ENCODE measurements at places on chromosomes 5 and 9.

GRCh38 chr9:114387680-114388356 lies at the start of gene AKNA:
AKNA (minus strand) TSS chr9:114387982; CDS start chr9:114381333, 6,649 bp downstream.
- peak within 1 kb of the TSS; percentile 56 for H3K4me3 ChIP-seq
- H3K27me3 ChIP-seq, result no peaks in the 10 kb centered on the region
- no peaks in the 10 kb centered on the region for H3K36me3 ChIP-seq
- peaks cover 86% of the 10 kb centered on the region for H3K4me1 ChIP-seq
- H3K27ac ChIP-seq, result peak within 1 kb of the TSS; percentile 84

DNA sequence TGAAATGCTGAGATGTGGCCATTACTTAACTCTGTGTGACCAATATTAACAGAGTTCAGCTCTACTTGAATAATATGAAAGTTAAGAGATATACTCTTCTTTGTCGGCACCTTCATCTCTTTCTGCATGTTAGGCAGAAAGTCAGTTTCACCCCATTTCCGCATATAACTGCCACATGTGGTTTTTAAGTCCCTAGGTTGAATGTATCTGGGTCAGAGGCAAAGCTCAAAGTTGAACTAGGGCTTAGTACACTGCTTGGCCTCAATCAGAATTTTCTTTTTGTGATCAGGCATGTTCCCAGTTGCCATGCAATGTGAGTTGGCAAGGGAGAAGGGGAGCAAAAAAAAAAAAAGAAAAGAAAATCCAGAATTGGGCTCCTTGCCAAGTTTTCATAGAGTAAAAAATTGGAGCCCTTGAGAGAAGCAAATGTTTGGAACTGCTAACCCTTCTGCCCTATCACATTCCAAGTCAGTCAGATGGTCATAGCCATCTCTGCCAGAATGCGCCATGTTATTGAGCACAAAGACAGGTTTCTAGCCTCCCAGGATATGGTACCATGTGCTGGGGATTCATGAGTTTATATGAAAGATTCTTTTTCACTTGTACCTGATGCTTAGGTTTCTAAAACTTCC lies 251.2 kb upstream of the RORB start:
- H3K4me3 ChIP-seq, result no peak overlapping the region
- no peak overlapping the region for H3K27ac ChIP-seq
- DNase-seq, result no peak
- no peaks in the 10 kb centered on the region for H3K27me3 ChIP-seq

DNA sequence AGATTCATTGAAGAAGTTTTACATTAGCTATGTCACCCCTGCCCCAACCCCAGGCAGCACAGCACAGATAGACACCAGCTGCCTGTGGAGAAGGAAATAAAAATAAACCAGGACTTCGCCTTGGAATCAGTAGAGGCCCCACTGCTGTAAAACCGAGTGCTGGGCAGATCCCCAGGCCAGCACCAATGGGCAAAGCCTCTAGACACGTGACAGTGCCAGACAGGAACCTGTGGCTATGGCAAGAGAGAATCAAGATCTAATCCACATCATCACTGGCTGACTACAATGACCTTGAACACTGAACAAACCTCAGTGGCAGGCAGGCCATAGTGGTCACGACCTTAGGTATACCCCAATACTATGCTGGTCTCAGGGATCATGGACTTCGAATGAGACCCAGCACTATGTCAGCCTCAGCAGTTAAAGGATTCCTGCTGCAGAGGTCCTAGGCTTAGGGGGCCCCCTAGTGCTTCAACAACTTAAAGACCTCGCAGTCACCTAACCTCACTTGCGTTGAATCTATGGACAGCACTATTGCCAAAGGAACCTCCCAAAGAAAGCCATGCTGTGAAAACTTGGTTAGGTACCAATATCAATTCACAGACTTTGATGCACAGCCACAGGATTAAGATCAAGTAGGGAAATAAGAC lies 2118.6 kb upstream of the C9orf72 start:
- no peak for DNase-seq
- H3K27ac ChIP-seq, result no peak overlapping the region
- H3K4me1 ChIP-seq, result no peaks in the 10 kb centered on the region

DNA sequence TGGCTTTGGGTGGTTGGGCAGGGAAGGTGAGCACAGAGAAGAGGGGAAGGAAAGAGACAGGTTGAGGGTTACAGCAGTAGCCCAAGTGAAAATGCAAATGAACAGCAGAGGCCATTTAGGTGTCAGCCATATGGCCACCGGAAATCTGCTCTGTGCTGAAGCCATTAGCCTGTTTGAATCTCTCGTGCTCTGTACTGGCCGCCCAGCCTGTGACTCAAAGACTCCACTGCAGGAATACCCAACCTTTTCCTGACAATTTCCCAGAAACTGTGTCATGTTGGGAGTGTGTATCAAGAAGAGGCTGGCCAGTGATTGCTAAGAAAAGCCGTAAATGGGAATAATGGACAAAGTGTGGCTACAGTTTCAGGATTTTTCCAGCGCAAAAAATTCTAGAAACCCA lies 35.9 kb upstream of the RAI14 start:
- no peak for DNase-seq
- H3K27ac ChIP-seq, result peak overlapping the region; percentile 29
- H3K4me3 ChIP-seq, result no peak overlapping the region
- no peaks in the 10 kb centered on the region for H3K36me3 ChIP-seq
- no peaks in the 10 kb centered on the region for H3K27me3 ChIP-seq

- H3K4me3 ChIP-seq, result no peak overlapping the region
- no peak overlapping the region for H3K27ac ChIP-seq
- no peaks in the 10 kb centered on the region for H3K4me1 ChIP-seq
- no peak for DNase-seq
These were observed 17.9 kb upstream of the POC5 start for GRCh38 chr5:75734913-75735789.

DNA sequence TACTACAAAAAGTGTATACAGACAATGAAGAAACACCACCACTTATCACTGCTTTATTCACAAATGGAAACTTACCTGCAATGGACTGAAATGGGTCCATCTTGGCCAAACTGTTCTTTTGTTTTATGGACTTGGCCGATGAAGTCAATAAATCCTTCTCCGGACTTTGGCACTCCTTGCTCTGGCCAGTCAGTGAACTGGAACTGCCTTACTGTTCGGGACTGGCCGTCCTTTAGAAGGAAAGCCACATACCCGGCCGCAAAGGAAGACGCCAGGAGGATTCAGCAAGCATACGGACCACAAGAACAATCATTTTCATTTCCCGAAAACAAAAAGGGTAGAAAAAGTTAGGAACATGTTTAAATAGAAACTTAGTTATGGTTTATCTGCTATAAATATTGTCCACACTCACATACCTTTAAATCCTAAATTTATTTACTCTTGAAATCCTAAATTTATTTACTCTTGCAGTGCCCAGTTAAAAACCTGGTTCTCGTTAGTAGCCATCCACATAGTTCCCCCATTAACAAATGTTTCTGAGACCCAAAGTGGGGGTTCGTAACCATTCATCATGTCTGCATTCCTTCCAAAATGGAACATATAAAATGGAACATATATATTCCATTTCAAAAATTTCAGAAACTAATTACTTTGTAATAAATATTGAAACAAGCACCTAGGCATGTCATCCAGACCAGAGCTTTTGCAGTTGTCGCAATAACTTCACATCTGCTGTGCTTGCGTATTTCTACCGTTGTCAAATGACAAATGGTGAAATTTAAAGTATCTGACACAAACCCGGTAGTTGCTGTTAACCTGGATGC lies 532.1 kb upstream of the DMAC1 start:
- DNase-seq, result no peak
- H3K4me1 ChIP-seq, result no peaks in the 10 kb centered on the region
- no peaks in the 10 kb centered on the region for H3K36me3 ChIP-seq

DNA sequence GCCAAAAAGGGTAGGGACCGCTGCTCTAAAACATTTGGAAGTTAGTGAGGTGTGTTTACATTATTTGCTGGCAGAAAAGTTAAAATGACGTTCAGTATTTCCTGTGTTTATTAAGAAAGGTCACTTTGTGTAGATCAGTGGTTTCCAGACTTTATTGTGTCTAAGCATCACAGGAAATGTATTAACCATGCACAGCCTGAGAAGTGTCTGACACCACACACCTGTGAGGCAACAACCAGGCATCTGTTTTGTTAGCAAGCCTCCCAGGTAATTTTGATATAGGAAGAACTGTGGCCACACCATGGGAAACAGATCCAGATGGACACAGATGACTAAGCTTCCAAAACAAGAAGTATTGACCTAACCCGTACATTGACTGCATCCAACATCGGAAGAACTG lies 12.0 kb downstream of the TTC1 start:
- H3K27me3 ChIP-seq, result no peaks in the 10 kb centered on the region
- no peak overlapping the region for H3K4me3 ChIP-seq
- no peak for DNase-seq
- peaks cover 15% of the 10 kb centered on the region for H3K4me1 ChIP-seq

- H3K36me3 ChIP-seq, result no peaks in the 10 kb centered on the region
- DNase-seq, result no peak
- H3K27ac ChIP-seq, result peak overlapping the region; percentile 41
- H3K4me1 ChIP-seq, result peaks cover 14% of the 10 kb centered on the region
These were observed 23.3 kb downstream of the SLC1A3 start for GRCh38 chr5:36629729-36630128.

DNA sequence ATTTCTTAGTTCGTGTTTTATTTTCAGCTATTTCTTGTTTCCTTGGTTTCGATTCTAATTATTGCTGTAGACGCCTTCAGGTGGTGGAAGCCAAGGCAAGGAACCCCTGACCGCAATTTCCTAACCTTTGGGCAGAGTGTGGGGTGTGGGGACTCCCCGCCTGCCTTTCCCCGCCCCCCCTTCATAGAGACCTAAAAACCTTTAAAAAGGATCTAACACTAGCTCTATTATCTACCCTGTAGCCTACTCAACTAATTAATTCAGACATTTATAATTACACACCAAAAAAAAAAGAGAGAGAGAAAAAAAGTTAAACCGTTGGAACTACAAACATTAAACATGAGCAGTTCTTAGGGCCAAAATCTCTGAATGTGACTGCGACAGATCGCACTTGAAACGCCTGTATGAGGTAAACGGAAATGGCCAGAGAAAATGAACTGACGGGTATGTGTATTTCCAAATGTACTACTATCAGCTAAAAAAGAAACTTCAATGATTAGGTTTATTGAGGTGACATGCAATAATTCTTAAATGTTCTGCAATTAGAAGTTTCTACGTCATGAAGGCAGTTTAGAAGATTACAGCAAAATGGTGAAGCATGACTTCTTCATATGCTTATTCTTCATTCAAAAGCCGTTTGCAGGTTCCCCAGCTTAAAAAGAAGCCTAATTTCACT lies 19.0 kb upstream of the FER start:
- H3K27me3 ChIP-seq, result no peaks in the 10 kb centered on the region
- peaks cover 29% of the 10 kb centered on the region for H3K4me1 ChIP-seq
- DNase-seq, result no peak
- H3K27ac ChIP-seq, result peak overlapping the region; percentile 96

GRCh38 chr9:86667307-86667706 lies 280.0 kb downstream of the GAS1 start:
- no peak overlapping the region for H3K27ac ChIP-seq
- no peaks in the 10 kb centered on the region for H3K27me3 ChIP-seq
- no peaks in the 10 kb centered on the region for H3K36me3 ChIP-seq
- DNase-seq, result no peak
- H3K4me1 ChIP-seq, result peaks cover 5% of the 10 kb centered on the region

DNA sequence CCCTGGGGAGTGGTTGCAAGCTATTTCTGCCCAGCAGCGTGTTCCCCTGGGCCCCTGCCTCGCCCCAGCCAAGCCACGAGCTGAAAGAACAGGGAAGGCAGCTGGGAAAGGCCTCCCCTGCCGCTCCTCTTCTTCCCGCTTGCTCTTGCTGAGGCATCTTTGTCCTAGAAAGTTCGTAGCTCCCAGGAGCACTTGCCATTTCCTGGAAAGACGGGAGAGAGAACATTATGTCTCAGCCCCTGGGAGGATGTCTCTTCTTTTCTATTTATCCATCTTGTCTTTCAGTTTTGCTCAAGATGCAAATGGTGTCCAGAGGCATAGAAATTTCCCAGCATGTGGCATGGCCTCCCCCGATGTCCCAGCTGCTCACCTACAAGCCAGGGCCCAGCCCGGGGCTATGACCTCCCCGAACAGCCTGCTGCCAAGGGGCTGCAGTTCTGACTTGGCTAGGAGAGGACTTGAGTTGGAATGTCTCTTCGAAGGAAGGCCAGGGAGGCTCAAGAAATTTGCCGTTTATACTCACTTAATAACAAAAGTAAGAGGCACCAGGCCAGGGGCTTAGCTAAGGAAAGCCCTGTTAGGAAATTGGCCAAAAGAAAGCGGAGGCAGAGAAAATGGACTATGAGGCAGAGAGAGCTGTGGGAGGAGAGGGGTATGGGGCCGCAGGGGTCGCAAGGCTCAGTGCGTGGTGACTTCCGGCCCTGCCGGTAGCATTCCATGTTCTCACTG lies 87.3 kb downstream of the LIFR start:
- peak overlapping the region; percentile 84 for H3K27ac ChIP-seq
- H3K4me3 ChIP-seq, result no peak overlapping the region
- no peak for DNase-seq
- H3K4me1 ChIP-seq, result peaks cover 38% of the 10 kb centered on the region
- H3K27me3 ChIP-seq, result no peaks in the 10 kb centered on the region

- peak overlapping the region; percentile 86 for H3K27ac ChIP-seq
- H3K36me3 ChIP-seq, result no peaks in the 10 kb centered on the region
These were observed 505 bp downstream of the C5orf34 start for GRCh38 chr5:43514471-43514815.

DNA sequence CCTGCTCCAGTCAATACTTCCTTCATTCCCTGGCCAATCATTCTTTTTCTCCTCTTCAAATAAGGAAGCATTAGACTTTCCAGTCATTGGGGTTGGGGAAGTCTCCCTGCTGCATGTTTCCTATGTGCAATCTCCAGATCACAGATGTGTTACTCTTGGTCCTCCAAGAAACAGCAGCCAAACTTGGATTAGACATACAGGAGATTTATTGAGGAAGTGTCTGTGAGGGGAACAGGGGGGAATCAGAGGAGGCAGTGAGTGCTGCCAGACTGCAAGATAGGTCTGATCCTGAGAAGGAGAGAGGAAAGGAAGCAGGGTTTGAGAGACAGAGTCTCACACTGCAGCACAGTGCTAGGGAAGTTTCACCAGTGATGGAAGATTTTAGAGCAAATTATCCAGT lies 40.6 kb upstream of the SLIT3 start:
- no peak overlapping the region for H3K27ac ChIP-seq
- no peak for DNase-seq
- no peaks in the 10 kb centered on the region for H3K36me3 ChIP-seq
- H3K27me3 ChIP-seq, result no peaks in the 10 kb centered on the region
- no peak overlapping the region for H3K4me3 ChIP-seq

- peaks cover 21% of the 10 kb centered on the region for H3K4me1 ChIP-seq
- DNase-seq, result no peak
- H3K27ac ChIP-seq, result no peak overlapping the region
- H3K27me3 ChIP-seq, result peaks cover 8% of the 10 kb centered on the region
- no peaks in the 10 kb centered on the region for H3K36me3 ChIP-seq
These were observed 10.0 kb downstream of the NKD2 start for GRCh38 chr5:1018596-1018995.

GRCh38 chr5:149936044-149936699 lies 8.4 kb downstream of the PDE6A start:
- H3K27ac ChIP-seq, result peak overlapping the region; percentile 51
- no peak overlapping the region for H3K4me3 ChIP-seq
- H3K4me1 ChIP-seq, result peaks cover 52% of the 10 kb centered on the region

Data from suprapubic skin (tissue), 4 donors.